ENCODE measurements at places on chromosomes 2 and 18. TPM values are rescaled to one million over a fixed set of nuclear protein-coding genes. Genes with fewer than 3 reads are reported as not detected.

TCF23 gene
- not detected for total RNA-seq

ZDBF2 gene
- 16.7 TPM for total RNA-seq

THSD7B gene
- total RNA-seq, result not detected

GRCh38 chr2:60980071-60980815 is 37.3 kb upstream of the PEX13 start:
- H3K27ac ChIP-seq, result no peak overlapping the region
- DNase-seq, result no peak
- H3K36me3 ChIP-seq, result no peaks in the 10 kb centered on the region
- no peak overlapping the region for H3K4me3 ChIP-seq
- H3K4me1 ChIP-seq, result no peaks in the 10 kb centered on the region

- H3K27ac ChIP-seq, result no peak overlapping the region
- DNase-seq, result no peak
- H3K36me3 ChIP-seq, result no peaks in the 10 kb centered on the region
- no peaks in the 10 kb centered on the region for H3K27me3 ChIP-seq
- H3K4me3 ChIP-seq, result no peak overlapping the region
Observed at GRCh38 chr2:104502901-104503300, 351.0 kb upstream of the POU3F3 start.
